Stimulated activated CD4-positive, alpha-beta T cell treated with anti-CD3 and anti-CD28 coated beads, Interleukin-1b, Interleukin-23, amount 100 ng/mL, for 48 hours (primary cell): ENCODE measurements at places on chromosomes 3 and 15.
A peak's percentile ranks its signal among the peaks of the same experiment; 100 is the strongest.

DNA sequence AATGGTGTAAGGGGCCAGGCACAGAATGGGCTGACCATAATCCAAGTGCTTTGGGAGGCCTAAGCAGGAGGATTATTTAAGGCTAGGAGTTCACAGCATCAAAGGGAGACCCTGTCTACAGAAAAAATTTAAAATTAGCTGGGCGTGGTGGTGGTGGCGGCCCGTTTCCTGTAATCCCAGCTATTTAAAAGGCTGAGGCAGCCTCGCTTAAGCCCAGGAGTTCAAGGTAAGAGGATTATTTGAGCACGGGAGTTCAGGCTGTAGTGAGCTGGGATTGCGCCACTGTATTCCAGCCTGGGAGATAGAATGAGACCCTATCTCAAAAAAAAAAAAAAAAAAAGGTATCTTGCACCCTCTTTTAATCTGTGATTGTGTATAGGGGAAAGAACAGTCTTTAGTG, 1.9 kb downstream of the TMA7 start:
- no peak for DNase-seq

GRCh38 chr3:30681649-30682211, 75.3 kb downstream of the TGFBR2 start:
- no peak for DNase-seq

- DNase-seq, result no peak
Measured at GRCh38 chr3:134464689-134465365, 21.0 kb downstream of the ANAPC13 start.

- DNase-seq, result no peak
Measured at GRCh38 chr3:18246336-18247060, 178.6 kb downstream of the SATB1 start.

DNA sequence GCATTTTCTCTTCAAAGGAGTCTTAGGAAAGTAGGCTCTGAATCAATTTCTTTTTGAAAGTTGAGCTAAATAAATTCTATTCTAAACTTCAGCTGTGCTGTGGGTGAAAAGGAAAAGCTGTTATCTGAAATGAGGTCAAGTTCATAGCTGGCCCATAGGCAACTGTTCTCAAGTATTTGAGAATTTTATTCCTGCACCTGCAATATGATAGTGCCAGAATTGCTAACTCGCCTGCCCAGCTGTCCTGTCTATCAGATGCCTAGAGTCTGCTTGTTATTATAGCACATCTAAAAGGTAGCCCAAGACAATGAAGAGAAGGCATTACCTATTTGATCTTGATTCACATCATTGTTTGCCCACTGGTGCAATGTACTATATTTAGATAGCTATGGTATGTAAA, 798.7 kb downstream of the DIPK2A start:
- no peak for DNase-seq

DNA sequence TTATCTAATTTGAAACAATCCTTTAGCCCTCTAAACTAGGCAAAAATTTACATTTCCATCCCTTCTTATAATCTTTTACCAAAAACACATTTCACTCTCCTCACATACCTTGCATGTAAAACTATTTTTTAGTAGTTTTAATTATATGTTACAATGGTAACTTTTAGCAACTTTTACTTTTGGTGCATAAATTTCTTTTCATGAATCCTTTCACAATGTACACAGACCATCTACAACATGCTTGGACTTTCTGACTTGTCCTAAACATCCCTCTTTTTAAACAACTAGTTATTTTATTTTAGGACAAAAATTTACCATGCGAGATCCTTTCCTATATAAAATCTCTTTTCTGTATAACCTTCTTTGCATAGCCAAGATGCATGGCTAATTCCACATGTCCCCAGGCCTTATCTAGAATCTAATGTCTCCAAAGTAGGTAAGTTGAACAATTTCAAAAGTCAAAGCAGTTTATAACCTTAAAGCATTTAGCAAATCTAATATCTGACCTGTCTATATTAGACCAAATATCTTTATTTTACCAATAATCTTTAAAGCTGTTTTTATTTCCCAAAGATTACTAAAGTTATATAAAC, 14.4 kb upstream of the ALDH1L1 start:
- no peak for DNase-seq

DNA sequence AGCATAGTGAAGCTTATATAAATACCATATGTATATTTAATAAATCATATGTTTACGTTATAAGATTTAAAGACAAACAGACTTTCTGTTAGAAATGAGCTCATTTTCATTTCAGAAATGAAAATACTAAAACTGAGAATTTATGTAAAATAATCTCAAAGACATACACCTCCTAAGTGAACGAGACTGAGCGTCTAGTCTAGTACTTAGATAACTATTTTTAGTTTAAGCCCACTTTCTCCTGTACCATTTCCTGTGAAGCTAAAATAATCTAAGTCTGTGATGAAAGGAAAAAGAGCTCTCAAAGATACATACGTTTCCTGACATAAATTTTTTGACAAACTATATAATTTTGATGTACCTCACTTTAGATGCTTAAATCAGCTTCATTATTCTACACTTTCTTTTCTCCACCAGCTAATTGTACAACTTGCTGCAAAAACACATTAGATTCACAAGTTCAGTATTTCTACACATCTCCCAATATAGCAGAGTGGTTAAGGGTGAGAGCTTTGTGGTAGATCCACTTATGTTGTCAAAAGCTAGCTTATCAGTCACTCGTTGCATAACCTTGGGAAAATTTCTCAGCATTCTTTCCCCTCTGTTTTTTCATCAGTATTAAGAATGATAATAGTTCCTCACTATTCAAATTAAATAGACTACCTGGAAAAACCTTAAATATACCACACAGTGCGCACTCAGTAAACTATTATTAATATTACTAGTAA, 703.0 kb downstream of the PLOD2 start:
- no peak for DNase-seq

GRCh38 chr3:116394365-116394764, 50.9 kb downstream of the LSAMP start:
- no peak for DNase-seq

- DNase-seq, result no peak
Measured at GRCh38 chr3:71488882-71489281, 94.6 kb downstream of the FOXP1 start.

DNA sequence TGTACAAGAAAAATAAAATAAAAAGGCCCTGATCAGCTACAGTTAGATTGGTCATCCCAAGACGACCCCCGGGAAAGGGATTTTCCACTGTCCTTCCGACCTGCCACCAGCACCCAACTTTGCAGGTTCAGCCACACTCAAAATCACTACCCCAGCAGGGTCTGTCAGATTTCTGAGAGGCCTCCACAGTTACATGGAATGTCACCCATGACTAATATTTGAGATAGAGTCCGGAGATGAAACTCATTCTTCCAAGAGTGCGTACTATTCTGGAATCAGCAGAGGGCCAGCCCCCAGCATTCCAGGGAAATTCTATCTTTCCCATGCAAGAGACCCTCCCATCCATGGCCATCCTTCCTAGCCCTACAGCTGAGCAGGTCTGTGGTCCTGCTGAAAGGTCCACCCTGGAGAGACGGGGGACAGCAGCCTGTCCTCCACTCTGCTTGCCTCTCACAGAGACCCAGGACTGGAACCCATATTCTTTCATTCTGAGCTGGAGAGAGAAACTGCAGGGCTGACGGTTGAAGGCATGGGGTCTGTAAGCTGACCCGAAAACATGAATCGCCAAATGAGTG, 5.8 kb downstream of the LIPC start:
- DNase-seq, result no peak

GRCh38 chr15:67190326-67190725, 64.1 kb downstream of the AAGAB start:
- no peak for DNase-seq

- no peak for DNase-seq
Measured at GRCh38 chr3:146189519-146190173, 28.7 kb upstream of the PLOD2 start.

DNA sequence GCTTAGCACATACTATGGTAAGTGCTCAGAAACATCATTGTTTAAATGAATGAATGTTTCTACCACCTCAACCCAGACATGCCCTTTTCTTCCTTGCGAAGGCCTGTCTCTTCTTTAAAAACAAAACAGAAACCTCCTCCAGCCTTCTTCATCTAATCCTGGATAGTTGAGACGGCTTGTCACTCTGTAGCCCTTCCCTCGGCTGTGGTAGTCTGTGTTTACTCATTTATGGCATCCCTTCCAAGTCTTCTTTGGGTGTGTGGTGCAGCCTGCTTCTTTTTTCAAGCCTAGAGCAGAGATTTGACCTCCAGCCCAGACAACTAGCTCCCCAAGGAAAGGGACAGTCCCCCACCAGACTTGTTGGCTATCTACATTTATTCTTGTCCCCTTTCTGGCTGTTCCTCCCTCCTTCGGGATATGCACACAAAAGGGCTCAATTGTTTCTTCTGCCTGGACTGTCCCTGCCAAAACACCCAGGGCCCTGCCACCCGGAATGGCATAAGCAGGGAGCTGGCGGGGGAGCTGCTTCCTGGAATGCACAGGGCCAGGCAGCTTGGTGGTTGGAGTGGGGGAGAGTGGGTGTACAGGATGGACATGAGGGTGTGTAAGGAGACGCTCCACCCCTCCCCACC, 67.8 kb downstream of the ITGA11 start:
- no peak for DNase-seq

DNA sequence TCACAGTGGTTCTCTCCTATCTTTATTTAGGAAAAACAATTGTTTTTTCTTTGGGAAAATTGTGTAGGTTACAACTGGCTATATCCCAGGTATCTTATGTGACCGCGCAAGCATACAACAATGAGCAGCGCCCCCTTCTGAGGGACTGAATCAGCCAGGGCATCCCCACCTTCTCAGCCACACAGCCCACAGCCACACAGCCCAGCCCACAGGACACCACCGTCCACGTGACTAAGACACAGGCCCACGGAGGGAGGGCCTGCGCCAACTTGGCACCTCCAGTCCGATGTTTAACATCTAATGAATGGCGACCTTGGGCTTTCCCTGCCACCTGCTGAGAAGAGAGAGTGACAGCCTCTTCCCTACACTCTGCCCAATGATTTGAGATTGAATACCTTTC, 68.1 kb downstream of the ATP10A start:
- no peak for DNase-seq

DNA sequence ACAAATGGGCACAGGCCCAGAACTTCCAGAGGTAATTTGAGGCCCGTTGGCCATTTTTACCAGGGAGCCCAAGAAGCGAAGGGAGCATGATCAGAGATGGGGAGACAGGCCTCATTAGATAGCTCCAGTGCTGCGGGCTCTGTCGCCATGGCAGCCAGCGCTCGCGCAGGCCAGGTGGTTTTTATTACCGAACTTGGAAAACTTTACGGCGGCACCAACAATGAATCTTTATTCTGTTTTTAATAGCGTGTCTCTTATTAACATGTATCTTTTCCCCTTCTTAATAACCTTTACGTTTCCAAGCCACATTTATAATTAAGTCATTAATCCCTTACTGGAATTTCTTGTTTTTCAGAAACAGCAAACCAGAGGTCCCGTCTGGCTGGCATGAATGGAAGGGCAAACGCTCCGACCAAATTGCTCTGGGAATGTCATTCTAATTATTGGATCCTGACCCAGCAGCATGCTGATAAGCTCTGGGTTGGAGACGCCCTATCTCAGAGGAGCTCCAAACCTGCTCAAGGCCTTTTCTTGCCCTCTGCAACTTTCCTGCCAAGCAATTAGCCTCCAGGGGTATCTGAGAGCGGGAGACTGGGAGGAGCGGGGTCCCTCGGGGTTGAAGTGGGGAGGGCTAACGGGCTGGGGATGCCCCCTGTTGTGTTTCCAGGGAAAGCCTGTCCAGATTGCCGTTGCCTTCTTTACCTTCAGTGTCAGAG, 256.4 kb downstream of the TLE3 start:
- no peak for DNase-seq

DNA sequence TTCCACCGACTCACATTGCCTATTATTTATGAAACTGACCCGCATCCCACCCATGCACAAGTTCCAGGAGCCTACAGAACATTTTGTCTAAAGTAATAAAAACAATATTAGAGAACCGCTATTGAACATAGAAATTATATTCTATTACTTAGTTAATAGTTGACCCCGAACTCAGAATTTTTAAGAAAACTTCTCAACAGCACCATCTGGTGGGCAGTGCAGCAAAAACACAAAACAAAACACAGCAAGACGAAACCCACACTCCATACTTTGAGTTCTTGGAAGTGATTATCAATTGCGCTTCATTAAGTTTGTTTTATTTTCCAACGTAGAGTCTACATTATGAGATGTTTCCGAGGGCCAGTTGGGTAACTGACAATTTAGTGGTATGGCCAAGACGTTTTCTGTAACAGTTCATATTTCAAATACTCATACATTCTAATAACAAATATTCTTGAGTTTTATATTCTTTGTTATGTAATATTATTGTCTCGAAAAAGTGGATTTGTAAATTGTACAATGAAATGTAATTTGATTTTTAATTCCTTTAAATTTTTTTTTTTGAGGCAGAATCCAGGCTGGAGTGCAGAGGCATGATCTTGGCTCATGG, 24.0 kb upstream of the C3orf70 start:
- DNase-seq, result peak; percentile 10

DNA sequence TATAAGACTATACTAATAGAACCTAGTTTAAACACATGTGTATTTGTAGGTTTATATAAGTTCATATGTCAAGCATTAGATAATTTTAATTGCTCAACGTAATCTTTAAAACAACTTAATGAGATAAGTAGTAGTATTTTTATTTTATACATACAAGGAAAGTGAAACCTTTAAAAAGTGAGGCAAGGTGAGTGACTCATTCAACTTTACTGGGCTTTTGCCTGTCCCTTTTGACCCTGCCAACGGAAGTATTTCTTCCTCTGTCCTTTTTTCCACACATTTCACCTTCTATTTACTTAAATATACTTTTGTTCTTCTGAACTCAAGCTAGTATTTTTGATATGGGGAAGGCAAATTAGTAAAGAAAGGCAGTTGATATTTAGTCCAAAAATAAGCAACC, 78.5 kb downstream of the KBTBD8 start:
- no peak for DNase-seq

GRCh38 chr3:150249779-150250470, 158.2 kb upstream of the TSC22D2 start:
- no peak for DNase-seq

GRCh38 chr3:58260733-58261132, 23.1 kb downstream of the ABHD6 start:
- no peak for DNase-seq

GRCh38 chr3:38566215-38566528, 70.0 kb downstream of the EXOG start:
- DNase-seq, result no peak

GRCh38 chr3:14467814-14468620, 65.6 kb downstream of the SLC6A6 start:
- no peak for DNase-seq

DNA sequence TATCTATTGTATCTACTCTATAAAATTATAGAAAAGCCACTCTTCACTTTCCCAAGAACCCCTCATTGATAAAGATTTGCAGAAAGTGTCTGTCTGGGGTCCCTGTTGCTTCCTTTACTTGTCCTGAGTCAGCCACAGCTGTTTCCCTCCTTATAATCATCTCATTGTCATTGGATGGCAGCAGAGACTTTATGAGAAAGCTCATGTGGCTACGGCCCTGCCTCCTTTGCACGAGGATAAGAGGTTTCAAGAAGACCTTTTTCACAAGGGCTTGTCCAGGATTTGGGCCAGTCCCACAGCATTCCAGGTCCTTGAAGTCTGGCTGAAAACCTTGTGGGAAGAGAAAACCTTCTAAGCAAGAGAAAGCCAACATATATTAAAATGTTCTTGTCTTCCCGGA, 41.9 kb upstream of the THBS1 start:
- DNase-seq, result no peak
